NCI-H774 (cell line): ENCODE measurements at places on chromosomes 4 and X.

GRCh38 chr4:184348311-184349233 lies 125.8 kb downstream of the IRF2 start:
- DNase-seq = no peak

- no peak for DNase-seq
These were observed 260.6 kb downstream of the EVC2 start for GRCh38 chr4:5447755-5448154.

DNA sequence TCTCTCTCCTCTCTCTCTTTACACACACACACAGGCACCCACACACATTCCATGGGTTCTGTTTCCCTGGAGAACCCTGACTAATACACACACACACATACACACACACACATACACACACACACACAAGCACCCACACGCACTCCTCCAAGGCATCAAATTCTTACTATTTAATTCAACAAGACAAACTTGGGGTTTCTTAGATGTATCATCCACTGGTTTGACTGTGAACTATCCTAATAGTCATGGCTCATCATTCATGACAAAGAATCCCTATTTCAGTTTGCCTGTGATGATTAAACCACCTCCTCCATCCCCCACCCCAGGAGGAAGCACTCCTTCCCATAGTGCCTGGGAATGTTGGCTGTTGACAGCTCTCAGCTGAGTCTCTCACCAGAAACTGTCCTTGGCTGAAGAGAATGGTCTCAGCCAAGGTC lies 98.2 kb downstream of the USP46 start:
- DNase-seq = no peak

DNA sequence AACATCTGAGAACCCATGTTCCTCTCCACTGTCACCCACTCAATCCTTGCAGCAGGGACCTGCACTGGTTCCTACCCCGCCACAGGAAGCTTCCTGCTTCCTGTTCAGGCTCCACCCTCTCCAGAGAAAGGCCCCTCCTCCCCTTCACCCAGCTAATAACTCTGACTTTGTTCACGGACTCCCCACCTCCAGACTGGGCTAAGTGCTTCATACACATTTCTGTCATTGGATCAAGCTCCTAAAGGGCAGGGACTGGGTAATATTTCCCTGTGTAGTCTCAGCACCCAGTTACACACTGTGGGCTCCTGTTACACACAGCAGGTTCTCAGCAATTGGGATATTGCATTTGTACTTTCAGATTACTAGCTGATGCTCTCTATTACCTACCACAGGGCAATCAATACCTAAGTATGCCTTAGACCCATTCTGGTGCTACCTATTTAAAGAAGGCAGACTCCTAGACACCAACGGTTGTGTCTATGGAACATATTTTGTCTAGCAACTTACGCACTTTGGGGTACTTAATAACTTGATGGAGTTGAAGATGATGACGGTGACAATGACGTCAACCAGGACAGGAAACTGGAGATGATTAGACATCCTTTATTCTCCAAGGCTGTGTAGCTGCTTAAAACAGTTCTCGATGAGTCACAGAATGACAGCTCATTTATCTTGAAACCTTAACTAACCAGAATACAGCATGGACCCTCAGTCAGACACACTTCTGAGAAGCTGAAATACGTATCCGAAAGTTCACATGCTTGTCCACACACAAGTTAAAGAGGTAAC lies 58.1 kb downstream of the MAML3 start:
- no peak for DNase-seq

DNA sequence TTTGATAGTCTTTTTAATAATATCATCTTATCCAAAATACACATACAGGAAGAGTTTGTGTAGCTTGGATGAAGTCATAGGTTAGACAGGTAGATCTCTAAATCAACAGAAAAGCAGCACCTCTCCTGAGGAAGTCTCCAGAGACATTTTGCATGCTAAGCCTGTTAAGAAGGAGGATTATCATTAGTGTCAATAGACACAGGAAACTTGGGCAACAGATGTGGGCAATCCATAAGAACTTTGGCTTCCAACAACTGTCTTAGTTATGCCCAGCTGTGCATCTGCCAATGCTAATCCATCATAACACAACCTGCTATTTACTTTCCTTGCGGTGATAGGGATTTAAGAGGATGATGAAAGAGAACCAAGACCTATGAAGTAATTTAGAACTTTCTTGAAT lies 1052.6 kb downstream of the RPA4 start:
- DNase-seq = no peak

GRCh38 chr4:119028296-119028695 lies 107.3 kb upstream of the MYOZ2 start:
- DNase-seq = no peak

- no peak for DNase-seq
These were observed 33.8 kb downstream of the OTUD6A start for GRCh38 chrX:70096052-70096451.

GRCh38 chr4:161132715-161133425 lies 1030.9 kb downstream of the FSTL5 start:
- DNase-seq = no peak

- DNase-seq = no peak
These were observed 278.0 kb upstream of the BOD1L1 start for GRCh38 chr4:13905543-13905942.

DNA sequence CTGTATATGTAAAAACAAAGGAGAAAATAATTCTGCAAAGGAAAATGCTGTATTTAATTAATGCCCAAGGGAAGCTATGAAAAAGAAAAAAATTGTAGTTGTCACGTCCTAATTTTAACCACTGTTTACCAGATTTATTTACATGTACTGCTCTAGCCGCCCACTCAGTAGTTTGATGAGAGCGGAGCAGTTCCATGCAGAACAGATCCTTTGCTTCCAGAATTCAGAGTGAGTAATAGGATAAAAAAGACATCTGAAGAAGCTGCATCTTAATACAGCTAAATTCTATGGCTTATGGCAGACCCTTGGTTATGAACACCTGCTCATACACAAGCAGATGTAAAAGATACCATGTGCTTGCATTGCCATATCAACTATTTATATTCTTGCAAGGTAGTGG lies 287.0 kb downstream of the GASK1B start:
- no peak for DNase-seq

DNA sequence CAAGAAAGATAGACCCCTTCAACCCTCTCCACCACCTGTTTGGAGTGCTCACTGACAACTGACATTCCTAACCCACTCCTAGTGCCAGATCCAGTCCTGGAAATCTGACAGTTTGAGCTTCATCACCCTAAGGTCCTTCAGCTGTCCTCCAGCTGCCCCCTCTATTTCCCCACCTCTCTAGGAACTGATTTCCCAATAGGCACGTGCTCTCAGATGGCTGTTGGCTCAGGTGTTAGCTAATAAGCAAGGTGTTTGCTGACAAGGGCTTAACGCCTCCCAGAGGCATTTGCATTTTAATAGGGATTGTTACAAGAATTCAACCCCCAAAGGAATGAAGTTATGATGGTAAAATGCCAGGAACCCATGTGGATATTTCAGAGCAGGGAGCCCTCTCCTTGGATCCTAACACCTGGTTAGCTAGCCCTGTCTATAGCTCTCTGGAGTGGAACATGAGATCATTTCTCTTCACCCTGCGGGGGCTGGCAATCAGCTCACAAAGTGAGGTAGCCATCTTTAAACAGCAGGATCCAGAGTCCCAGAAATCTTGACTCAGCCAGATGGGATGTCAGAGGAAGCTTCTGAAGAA lies 348.5 kb upstream of the SFRP2 start:
- no peak for DNase-seq

- DNase-seq = no peak
These were observed 46.8 kb upstream of the SETD7 start for GRCh38 chr4:139602776-139603360.

GRCh38 chr4:147096667-147097604 lies 151.3 kb upstream of the TTC29 start:
- DNase-seq = no peak

DNA sequence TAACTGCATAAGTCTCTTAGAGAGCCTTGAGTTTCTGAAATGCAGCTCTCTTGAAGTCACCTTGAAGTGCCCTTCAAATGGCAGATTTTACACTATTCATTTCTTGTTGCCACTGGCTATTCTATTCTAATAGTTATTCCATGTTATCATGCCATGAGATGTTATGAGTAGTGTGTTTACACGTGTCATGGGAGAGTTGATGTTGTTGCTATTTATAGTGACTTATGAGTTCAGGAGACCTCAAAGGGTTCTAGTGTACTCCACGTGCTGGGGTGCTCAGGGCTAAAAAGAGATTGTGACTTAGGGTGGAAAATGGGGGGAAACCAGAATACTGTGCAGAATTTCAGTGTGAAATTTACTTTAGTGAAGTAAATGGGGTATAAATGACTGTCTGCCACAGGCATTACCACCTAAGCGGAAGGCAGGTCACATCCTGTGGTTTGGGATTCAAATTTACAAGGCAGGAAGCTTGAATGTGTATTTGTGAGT lies 77.1 kb upstream of the SLC4A4 start:
- no peak for DNase-seq

GRCh38 chrX:107442914-107443527 lies 6.4 kb upstream of the FRMPD3 start:
- DNase-seq = no peak

DNA sequence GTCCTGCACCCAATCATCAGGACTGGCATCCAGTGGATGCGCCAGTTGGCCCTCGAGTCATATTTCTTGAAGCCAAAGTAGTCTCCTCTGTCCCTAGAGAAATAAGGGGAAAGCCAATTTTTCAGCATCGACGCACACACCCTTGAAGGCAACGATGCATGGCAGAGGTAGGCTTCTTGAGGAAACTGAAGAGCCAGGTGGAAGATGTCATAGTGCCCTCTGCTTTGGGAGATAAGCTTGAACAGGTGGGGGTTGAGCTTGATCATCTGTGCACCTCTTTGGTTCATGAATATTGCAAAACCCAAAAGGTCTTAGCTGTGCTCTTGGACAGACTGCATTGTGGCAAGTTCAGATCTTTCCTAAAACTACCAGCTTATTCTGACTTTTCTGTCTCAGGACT lies 34.6 kb upstream of the WDR1 start:
- no peak for DNase-seq

DNA sequence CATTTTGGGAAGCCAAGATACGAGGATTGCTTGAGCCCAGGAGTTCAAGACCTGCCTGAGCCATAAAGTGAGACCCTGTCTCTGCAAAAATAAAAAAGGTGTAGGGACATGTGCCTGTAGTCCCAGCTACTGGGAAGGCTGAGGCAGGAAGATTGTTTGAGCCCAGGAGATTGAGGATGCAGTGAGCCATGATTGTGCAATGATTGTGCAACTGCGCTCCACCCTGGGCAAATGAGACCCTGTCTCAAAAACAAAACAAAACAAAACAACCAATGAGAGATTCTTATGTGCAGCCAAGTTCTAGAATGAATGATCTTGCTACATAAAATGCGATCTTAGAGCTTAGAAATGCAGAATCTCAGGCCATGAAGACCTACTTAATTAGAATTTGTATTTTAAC lies 22.5 kb downstream of the SLC9B2 start:
- DNase-seq = no peak

DNA sequence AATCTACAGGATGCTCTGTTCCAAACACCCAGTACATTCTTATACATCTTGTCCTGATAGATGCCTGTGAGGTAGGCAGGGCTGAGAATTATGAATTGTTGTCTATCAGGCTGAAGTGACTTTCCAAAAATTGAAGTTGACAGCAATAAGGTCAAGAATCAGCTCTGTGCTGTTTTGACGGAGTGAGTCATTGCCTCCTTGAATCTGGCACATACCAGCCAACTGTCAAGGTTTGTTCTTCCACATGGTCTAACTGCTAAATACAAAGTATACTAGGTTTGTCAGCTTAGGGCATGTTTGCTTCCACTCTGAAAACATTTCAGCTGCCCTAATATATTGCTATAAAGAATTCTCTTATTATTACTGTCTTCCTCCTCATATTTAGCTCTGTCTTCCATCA lies 32.3 kb downstream of the SH3RF1 start:
- no peak for DNase-seq

DNA sequence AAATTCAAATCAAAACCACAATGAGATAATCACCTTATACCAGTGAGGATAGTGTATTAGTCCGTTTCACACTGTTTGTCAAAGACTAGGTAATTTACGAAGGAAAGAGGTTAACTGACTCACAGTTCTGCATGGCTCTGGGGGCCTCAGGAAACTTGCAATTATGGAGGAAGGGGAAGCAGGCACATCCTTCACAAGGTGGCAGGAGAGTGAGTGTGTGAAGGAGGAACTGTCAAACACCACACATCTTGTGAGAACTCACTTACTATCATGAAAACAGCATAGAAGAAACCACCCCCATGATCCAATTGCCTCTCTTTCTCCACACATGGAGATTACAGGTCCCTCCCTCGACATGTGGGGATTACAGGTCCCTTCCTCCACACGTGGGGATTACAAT lies 54.7 kb upstream of the TRPC5 start:
- DNase-seq = no peak

DNA sequence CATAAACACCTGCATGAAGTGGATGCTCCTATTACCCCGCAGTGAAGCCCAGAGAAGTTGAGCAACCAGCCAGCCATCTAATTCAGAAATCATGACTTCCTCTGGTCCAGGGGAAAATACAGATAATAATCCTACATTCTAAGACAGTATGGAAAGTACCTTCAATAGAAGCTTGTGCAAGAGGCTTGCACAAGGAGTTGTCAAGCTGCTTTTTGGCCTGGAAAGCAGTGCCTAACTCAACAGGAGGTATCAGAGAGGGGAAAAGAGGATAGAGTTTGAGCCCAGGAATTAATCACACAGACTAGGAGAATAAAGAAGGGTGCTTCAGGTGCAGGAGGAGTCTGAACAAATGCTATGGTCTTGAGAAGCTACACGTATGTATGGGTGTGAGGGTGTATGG lies 26.7 kb downstream of the TMEM192 start:
- DNase-seq = no peak

DNA sequence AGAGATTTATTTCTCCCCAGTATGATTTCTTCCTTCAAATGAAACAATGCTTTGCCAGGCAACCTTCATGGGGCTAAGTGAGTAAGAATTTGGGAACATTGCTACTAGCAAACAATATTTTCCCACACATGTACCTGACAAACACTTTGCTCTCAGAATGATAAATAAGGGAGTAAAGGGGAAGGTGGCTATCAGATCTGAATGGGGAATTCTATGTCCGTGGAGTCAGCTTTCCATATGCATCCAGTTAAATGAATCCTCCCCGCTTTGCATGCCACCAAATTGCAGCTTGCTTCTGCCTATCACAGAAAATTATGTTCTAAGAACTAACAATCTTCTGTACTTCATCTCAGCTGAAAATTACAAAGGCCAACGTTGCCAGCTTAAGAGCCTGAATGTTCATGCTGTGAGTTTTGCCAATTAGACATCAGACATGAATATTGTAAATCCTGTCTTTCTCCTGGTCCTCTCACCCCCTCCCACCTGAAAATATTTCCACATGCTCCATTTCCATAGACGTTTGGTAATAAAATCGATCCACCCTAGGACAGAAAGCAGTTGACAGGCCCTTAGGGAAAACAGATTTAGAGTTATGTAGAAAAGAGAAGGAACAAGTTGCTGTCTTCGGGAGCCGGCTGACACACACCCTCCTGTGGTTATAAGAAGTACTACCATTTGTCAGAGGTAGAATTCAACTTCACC lies 6.3 kb downstream of the MEPE start:
- DNase-seq = no peak

GRCh38 chr4:28469886-28470285 lies 1609.2 kb downstream of the STIM2 start:
- no peak for DNase-seq

GRCh38 chr4:108937066-108937465 lies 174.2 kb upstream of the ETNPPL start:
- DNase-seq = no peak
